ENCODE measurements at places on chromosomes 2 and 18.

- DNase-seq: peak; percentile 27
Measured at GRCh38 chr2:53527056-53527455, 240.5 kb upstream of the CHAC2 start.

- peak; percentile 54 for DNase-seq
Measured at GRCh38 chr2:42086500-42086953, 38.7 kb downstream of the PKDCC start.

DNA sequence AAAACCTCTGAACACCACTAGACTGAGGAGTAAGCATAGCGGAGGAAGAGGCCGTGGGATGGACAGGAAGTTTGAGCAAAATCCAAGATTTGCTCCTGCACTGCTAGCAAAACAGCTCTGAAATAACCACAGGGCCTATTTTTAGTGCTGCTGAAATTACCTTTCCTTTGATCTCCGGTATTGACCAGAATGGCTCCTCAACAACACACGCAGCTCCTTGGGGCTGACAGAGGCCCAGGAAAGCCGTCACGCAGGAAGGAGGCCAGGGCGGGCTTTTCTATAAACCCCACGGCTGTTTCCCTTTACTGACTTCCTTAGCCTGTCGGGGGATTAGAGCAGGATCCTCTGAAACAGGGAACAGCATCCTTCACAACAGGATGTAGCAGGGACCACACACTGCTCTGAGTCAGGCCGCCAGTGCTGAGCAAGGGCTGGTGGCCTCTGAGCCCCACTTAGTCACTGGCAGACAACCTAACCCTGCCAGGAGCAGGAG, 80.8 kb upstream of the LCLAT1 start:
- DNase-seq: no peak

GRCh38 chr18:47754311-47755101, 176.0 kb downstream of the SMAD2 start:
- DNase-seq: peak; percentile 27

DNA sequence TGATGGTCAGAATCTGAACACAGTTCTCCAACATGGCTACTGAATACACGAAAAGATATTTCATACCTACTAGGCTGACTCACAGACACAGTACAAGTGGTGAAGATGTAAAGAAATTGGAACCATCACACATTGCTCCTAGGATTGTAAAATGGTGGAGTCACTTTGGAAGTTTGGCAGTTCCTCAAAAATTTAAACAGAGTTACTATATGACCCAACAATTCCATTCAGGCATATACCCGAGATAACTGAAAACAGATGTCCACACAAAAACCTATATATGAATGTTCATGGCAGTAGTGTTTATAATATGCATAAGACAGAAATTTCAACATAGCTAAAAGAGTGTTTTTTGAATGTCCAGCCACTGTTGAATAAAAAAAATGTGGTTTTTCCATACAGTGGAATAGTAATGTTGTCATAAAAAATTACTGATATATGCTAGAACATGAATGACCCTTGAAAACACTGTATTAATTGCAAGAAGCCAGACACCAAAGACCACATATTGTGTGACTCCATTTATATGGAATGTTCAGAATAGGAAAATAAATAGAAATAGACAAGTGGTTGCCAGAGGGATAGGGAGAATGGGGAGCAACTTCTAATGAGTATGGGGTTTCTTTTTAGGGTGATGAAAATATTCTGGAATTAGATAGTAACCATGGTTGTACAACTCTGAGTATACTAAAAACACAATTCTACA, 10.1 kb downstream of the RMP24 start:
- DNase-seq: no peak

- DNase-seq: no peak
Measured at GRCh38 chr2:16554060-16554583, 111.5 kb downstream of the CYRIA start.

DNA sequence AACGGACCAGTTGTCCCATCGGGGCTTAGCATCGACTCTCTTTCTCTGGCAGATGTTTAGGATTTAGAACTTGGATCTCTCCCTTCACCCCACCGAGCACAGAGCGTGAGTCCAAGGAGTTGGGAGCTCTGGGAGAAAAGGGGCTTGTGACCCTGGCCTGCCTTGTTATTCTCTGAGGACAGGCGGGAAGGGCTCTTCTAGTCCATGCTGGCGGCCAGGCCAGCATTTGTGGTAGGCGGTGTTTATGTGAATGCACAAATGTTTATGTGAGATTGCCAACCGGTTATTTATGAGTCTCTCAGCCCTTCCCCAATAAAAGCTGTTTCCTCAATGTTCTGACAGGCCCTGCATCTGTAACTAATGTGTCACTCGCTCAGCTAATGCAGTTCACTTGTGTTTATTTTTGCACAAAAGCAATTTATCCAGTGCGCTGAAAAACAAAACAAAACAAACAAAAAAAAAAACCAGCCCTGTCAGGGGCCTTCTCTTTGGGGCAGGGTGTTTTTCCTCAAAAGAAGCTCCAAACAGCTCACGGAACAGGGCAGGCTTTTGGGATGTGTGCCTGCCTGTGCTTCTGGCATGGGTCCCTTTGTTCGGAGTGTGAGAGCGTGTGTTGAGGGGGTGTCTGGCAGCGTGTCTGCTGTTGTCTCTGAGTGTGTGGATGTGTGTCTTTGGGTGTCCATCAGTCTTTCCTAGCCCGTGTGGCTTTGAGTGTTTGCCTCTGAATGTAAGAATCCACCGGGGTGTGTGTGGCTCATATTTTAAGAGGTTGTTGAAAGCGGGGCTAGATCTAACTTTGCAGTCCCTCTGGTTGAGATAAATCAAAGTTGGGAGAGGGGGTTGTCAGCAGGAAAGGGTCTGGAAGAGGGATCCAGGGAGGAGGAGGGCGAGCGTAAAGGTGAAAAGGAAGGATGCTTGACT, 52.8 kb upstream of the HAAO start:
- DNase-seq: no peak
